Stimulated activated CD8-positive, alpha-beta memory T cell treated with anti-CD3 and anti-CD28 coated beads, Interleukin-4, amount 100 ng/mL, for 1 hour (primary cell): ENCODE measurements at places on chromosomes 5 and 9.

- no peak for DNase-seq
These were observed 539.5 kb downstream of the EBF1 start for GRCh38 chr5:158560170-158560569.

DNA sequence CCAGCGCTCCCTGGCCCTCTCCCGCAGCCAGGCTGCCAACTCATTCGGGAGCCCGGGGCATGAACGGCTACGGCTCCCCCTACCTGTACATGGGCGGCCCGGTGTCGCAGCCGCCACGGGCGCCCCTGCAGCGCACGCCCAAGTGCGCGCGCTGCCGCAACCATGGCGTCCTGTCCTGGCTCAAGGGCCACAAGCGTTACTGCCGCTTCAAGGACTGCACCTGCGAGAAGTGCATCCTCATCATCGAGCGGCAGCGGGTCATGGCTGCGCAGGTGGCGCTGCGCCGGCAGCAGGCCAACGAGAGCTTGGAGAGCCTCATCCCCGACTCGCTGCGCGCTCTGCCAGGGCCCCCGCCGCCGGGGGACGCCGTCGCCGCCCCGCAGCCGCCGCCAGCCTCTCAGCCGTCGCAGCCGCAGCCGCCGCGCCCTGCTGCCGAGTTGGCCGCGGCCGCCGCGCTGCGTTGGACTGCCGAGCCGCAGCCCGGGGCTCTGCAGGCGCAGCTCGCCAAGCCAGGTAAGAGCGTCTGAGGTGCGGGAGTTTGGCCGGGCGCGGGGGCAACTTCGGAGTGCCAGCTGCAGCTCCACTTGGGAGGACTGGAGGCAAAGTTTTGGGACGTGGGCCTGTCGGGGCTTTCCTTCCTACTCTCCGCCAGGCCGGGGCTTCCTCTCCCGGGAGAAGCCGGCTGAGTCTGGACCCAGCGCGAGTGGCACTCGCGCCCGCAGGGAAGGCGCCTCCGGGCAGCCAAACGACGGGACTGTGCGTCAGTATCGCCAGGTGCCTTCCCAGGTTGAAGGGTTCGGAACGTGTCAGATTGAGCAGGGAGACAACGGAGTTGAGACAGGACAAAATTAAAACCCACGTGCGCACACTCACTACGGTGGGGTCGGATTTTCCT is 735 bp downstream of the DMRT3 start:
- no peak for DNase-seq

DNA sequence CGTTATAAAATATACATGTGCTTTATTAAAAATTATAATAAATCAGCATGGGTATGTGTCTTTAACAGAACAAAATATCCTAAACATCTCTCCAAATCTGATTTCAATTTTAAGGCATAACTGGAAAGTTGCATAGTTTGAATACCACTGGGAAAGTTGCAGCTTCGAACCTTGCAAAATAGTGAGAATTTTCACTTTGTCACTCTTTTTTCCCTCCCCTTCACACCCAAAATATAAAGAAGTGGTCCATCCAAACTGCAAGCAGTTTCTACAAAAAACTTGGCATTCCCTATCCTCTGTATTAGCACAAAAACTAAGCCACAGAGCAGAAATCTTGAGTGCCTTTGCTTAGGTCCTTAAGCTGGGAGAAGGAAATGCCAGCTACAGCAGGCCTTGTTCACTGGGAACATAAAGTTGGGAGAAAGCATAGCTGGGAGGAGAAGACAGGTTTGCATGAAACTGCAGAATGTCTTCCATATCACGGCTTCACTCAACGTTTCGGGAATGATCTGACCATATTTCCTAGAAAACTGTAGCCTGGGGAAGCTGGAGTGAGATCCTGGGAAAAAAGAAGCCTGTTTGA is 400.3 kb downstream of the EBF1 start:
- DNase-seq = no peak

GRCh38 chr9:90099262-90099963 is 494.6 kb downstream of the GADD45G start:
- no peak for DNase-seq

GRCh38 chr9:121233906-121234831 is 32.5 kb upstream of the RAB14 start:
- no peak for DNase-seq

- DNase-seq = no peak
These were observed 93.6 kb downstream of the MED27 start for GRCh38 chr9:131986089-131986488.

GRCh38 chr9:97076238-97076637 is 37.3 kb upstream of the CTSV start:
- no peak for DNase-seq

DNA sequence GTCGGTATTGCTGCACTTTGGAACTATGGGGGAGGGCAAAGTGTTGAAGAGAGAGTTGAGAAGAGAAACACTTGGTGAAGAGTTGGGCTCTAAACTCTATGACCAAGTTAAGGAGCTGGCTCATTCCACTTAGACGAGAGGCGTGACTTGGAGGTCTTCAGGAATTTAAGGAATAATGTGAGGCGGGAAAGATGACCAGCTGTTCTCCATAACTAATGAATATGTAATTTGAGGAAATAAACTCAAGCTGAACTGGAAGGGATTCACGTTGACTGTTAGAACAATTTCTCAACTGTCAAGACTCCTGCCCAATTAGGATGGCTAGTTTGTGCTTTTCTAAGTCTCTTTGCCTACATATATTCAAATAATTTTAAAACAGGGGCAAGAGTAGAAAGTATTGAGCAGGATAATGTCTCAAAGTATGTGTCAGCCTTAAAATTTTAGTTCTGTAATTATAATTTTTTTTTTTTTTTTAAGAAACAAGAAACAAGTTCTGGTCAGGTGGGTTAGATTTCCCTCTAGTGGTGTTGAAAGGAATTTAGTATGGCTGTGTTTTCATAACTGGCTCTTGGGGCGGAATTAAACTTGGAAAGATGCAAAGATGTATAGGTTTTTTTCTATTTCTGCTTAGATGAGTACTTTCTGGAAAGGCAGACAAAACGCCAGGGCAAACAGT is 33.4 kb downstream of the TMEM252 start:
- DNase-seq = no peak

DNA sequence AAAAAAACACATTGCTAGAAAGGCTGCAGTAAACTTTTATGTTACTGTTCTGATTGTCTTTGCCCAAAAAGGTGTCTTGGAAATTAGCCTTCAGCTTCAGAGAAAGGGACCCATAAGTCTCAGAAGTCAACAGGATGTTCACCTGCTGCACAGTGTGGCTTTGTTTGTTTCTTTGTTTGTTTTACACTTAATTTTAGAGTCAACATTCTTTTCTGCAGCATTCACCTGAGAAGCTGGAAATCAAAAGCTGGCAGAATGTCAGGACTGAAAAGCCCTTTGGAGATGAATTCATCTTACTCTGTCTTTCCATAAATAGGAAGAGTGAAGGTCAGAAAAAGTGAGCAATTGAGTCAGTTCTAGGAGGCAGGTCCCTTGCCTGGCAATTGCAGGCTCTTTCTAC is 170.0 kb downstream of the PAPPA start:
- no peak for DNase-seq

DNA sequence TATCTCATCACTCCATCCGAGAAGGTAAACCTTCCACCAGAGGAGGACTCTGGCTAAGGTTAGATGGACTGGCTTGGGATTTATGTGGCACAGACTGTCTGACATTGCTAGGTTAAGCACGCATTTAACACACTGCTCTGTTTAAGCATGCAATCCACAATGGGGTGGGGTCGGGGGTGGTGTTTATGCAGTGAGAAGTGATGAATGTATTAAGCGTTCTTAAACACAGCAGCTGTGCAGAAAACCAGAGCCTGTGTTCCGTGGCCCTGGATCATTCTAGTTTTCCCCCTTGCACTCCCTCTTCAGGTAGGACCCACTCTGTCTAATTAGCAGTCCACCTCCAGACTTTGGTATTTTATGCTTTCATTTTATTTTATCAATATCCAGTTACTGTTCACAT is 46.4 kb downstream of the STXBP1 start:
- no peak for DNase-seq

- no peak for DNase-seq
These were observed 60.6 kb upstream of the TAS2R1 start for GRCh38 chr5:9690751-9691150.

DNA sequence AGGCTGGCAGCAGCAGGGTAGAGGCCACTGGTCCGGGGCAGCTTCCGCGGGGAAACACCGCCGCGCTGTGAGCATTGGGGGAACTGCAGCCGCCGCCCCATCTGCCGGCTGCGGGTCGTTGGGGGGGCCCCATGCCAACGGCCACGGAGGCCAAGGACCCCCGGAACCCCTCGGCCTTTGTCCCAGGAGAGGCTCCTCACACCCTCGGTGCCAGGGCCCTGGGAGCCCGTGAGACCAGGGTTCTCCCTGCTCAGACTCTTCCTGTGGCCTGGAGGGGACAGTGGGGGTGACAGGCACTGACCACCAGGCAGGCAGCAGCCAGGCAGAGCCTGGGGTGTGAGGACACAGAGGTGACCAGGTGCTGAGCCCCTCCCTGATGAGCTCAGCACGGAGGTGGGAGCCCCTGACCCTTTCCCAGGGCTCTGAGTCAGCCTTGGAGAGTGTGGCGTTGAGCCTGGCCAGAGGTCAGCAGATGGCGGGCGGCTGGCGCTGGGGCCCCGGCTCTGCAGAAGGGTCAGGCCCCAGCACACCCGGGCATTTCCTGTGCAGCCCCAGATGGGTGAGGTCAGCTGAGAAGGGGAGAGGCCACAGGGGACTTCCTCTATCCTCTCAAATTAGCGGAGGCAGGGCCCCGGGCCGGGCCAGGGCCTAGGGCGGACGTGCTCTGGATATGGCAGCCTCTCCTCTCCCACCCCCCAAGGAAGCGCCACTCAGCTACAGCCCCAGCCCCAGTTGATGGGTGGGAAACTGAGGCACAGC is 17.9 kb upstream of the EGFL7 start:
- DNase-seq = peak; percentile 48

DNA sequence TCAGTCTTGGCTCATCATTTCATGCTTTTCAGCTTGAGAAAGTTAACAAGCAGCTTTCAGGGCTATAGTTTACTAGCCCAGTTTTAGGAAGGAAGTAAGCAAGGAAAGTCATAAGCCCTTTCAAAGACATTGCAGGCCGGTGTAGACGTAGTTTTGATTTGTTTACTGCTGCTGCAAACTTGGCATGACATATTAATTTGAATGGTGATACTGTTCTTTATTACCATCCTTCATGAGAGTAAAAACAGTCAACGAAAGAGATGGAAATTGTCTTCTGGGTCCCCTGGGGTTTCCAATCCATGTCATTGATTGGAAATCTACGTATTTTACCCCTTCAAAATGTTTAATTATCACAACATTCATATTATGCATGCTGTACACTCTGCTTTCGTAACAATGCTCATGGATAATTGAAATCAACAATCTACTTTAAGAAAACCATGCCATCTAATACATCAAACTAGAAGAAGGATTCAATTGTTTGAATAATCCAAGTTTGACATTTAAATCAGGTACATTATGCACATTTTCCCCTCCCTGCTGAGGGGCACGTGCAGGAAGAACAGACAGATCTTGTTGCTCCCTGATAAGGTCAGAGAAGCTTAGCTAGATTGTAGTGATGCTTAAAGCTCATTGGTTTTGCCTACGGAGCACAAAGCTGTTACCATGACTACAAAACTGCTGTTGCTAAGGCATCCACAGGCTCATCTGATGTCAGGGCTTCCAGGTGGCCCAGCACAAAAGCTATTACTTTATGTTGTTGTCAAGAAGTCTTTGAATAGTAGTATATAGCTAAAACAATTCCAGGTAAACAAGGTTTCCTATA is 139.9 kb upstream of the PRLR start:
- no peak for DNase-seq

DNA sequence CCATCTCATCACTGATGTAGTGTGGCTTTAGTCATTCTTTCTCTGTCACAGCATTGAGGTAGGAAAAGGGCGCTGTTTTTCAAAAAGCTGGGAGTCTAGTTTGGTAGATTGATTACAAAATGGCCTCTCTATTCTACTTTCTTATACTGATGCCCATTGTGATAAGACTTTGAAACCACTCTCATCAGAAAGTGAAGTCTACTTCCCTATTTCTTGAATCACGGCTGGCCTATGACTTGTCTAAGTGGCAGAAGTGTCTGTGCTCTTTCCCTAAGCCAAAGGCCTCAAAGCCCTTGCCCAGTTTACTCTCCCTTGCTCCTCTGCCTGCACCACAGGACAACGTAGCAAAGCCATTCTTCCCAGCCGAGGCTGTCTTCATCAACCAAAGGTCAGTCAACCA is 83.0 kb upstream of the IL33 start:
- no peak for DNase-seq

DNA sequence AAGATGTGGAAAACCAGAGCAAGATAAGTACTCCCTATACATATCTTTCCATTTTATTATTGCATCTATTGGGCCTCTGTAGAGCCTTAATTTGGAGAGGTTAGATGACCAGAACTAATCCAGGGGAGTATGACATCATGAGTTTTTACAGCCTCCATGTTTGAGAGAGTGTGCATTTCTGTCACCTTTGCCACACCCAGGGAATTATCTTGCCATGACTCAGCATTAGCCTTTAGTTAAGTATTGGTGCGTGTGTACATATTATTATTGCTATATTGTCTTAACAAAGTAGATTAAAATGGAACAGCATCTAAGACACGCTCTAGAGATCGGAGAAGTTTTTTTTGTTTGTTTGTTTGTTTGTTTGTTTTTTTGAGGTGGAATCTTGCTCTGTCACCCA is 27.6 kb downstream of the DIMT1 start:
- no peak for DNase-seq

DNA sequence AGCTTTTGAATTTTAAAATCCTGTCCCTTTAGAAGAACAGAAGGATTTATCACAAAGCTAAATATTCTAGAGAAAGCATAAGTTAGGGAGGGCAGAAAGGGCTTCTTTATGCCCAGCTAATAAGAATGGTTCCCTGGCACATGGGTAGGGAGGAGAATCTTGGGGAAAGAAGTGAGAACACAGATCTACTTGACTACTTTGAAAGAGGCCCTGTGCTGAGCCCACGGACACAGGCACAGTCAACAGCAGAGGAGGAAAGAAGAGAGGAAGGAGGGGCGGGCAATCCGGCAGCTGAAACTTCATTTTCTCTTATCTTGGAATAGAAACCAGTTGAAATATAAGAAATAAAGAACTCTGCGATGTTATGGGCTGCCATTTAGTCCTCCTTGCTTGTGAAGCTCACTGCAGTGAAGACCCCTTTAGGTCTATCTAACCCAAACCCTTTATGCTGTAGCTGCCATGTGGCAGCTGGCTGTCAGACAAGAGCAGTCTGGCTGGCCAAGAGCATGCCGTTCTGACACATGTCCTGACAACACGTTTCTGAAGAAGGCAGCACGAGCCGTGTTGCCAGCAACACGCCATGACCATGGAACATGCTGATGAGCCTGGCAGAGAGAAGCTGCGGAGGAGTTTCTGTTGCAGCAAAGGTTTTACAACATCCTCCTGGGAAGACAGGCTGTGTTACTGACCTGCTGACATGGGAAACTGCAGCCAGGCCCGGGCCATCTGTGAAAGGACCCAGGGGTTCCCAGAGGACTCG is 34.2 kb downstream of the ABLIM3 start:
- DNase-seq = no peak

DNA sequence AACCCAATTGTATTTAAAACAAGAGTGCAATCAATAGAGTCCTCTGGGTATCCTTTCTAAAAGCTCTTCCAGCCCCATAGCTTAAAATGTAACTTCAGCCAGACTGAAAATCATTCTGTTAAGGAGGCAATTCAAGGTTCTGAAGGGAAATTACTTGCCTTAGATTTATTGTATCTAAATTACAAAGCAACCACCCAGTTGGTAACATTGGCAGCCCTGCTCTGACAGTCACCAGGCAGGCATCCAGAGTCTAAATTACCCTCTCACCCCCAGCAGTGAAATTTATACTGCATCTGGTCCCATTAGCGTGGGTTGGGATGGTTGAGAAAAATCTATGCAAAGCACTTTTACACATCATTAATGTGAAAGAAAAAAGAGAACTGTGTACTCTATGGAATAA is 514.7 kb downstream of the MTRR start:
- no peak for DNase-seq
